ENCODE measurements at places on chromosomes 7 and 10. TPM values are rescaled to one million over a fixed set of nuclear protein-coding genes. Genes with fewer than 3 reads are reported as not detected.

- H3K4me1 ChIP-seq: peaks cover 25% of the 10 kb centered on the region
- no peak for DNase-seq
- no peak overlapping the region for H3K4me3 ChIP-seq
- no peaks in the 10 kb centered on the region for H3K27me3 ChIP-seq
Measured at GRCh38 chr10:78768041-78768835, 300.5 kb upstream of the ZMIZ1 start.

OR2A12 gene
- not detected for total RNA-seq

DNA sequence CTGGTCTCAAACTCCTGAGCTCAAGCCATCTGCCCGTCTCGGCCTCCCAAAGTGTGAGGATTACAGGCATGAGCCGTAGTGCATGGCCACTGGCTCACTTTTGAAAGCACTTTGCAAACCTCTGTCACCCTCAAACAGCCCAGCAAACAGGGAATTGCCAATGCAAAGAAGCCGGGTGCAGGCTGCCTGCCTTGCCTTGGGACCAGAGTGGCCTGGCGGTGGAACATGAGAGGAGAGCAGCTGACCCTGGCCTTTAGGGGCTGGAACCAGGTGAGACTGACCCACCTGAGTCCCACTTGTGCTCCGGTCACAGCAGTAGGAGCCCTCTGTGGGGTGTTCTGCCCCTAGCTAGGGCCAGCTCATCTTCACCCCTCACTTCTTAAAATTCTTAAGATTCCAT lies 237.1 kb upstream of the GALNT17 start:
- no peaks in the 10 kb centered on the region for H3K36me3 ChIP-seq
- no peak for DNase-seq
- H3K4me1 ChIP-seq: peaks cover 8% of the 10 kb centered on the region
- no peak overlapping the region for H3K27ac ChIP-seq
- no peaks in the 10 kb centered on the region for H3K27me3 ChIP-seq

GRCh38 chr10:115861864-115862263 lies 411.1 kb downstream of the GFRA1 start:
- DNase-seq: no peak
- no peak overlapping the region for H3K27ac ChIP-seq
- H3K4me3 ChIP-seq: no peak overlapping the region
- H3K27me3 ChIP-seq: no peaks in the 10 kb centered on the region
- no peaks in the 10 kb centered on the region for H3K36me3 ChIP-seq

EN2 gene
- total RNA-seq: 0.57 TPM

CUZD1 gene
- total RNA-seq: 0.55 TPM

GRCh38 chr7:19139706-19140327 lies 5.4 kb downstream of the FERD3L start:
- no peaks in the 10 kb centered on the region for H3K27me3 ChIP-seq
- no peak for DNase-seq

MARVELD1 gene
- total RNA-seq: 16.2 TPM

- H3K27ac ChIP-seq: no peak overlapping the region
- DNase-seq: no peak
- no peaks in the 10 kb centered on the region for H3K27me3 ChIP-seq
- H3K4me1 ChIP-seq: no peaks in the 10 kb centered on the region
- H3K4me3 ChIP-seq: no peak overlapping the region
Measured at GRCh38 chr10:93131986-93132385, 58.3 kb downstream of the CYP26A1 start.

DNA sequence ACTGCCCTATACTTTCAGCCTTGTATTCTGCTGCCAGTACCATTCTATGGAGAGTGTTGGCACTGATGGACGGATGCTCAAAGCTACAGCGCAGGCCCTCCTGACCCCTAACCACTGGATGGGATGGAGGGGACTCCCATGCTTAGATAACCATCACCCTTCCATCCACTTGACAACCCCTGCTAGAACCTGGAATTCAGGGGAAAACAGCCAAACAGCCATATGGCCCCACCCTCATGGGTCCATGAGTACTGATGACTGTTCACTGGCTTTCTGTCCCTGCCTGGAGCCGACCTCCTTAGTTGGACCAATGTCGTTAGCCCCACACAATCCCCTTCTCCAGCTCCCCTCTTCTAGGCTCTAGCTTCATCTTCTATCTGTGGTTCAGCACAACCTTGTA lies 16.2 kb downstream of the DUSP5 start:
- no peak overlapping the region for H3K4me3 ChIP-seq
- no peaks in the 10 kb centered on the region for H3K4me1 ChIP-seq
- H3K36me3 ChIP-seq: no peaks in the 10 kb centered on the region

- no peaks in the 10 kb centered on the region for H3K27me3 ChIP-seq
- no peaks in the 10 kb centered on the region for H3K36me3 ChIP-seq
- DNase-seq: no peak
- H3K4me3 ChIP-seq: no peak overlapping the region
- H3K4me1 ChIP-seq: no peaks in the 10 kb centered on the region
Measured at GRCh38 chr7:147771344-147771743, 819.2 kb upstream of the C7orf33 start.

- no peaks in the 10 kb centered on the region for H3K36me3 ChIP-seq
- H3K27me3 ChIP-seq: no peaks in the 10 kb centered on the region
- H3K4me1 ChIP-seq: no peaks in the 10 kb centered on the region
- no peak for DNase-seq
Measured at GRCh38 chr10:47033081-47033480, 121.9 kb downstream of the PTPN20 start.

Data from ovary (tissue), 10 donors.